Retina (tissue), 1 donor: ENCODE measurements at places on chromosomes 3 and 15.

- no peak for DNase-seq
Measured at GRCh38 chr15:69748576-69749185, 296.1 kb downstream of the RPLP1 start.

GRCh38 chr15:101526442-101526841 is 36.9 kb upstream of the PCSK6 start:
- no peak for DNase-seq

DNA sequence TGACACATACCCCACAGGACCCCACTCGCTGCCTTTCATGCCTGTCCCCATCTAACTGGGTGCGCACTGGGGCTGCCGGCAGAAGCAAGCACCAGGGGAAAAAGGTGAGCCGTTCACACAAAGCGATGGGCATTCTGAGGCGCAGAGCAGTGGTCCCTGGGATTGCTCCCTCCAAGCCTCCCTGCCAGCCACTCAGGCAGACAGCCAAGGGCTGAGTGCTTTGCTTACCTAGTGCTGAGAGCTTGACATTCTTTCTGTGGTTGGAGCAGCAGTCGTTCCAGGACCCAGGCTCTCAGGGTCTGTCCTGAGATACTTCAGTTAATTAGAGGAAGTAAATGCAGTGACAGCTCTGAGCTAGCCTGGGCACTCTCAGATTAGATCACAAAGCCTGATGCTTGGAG is 5.7 kb downstream of the ESYT3 start:
- no peak for DNase-seq

DNA sequence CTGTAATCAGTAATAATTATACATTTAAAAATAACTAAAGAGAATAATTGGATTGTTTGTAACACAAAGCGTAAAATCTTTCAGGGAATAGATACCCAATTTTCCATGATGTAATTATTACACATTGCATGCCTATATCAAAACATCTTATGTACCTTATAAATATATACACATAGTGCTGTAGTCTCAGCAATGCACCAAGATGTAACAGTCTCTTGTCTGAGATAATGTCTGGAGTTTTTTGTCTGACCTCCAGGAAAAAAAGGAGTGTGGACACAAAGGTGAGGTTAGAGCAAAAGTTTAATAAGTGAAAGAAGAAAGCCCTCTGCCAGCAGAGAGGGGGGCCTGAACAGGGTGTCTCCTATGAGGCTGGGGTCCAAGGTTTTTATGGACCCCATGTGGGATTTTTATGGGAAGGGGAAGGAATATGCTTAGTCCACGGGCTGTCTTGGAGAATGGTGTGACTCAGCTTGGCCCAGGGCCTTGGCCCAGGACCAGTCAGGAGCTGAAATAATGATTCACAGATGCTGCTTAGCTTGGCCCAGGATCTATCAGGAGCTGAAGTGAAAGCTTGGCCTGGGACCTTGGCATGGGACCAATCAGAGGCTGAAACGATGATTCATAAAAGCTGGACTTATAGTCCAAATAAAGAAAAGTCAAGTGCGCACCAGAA is 545.0 kb downstream of the ZPLD1 start:
- DNase-seq = no peak

DNA sequence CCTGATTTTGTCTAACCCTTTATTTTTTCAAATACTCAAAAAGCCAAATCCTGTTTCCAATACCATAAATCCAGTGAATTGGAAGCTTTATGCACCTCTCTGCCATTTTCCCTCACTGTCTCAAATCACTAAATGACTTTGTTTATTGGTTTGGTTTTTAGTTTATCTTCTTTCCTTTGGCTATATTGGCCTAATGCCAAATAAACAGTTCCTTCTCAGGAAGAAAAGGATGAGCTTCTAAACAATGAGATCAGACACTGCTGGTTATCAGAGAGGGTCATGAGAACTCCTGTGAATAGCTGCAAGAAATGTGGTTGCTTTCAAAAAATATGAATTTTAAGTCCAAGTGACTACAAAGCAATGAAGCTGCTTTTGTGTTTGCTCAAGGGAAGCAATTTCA is 359.9 kb downstream of the MECOM start:
- DNase-seq = no peak

DNA sequence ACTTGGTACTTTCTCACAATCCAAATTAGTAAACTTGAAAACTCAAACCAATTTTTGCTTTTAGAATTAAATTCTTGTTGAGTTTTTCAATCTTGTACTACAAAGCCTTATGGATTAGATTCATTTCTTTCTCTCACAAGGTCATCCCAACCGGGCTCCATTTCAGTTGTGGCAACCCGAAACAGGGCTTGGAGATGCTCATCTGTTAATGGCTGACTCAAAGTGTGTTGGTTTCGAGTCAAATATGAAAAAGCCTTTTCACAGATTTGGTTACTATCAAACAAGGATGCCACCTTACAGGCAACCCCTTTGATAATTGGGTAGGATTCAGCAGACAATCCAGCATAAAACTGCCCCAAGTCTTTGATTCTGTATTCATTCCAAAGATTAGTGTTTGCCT is 1.8 kb downstream of the EPM2AIP1 start:
- no peak for DNase-seq

DNA sequence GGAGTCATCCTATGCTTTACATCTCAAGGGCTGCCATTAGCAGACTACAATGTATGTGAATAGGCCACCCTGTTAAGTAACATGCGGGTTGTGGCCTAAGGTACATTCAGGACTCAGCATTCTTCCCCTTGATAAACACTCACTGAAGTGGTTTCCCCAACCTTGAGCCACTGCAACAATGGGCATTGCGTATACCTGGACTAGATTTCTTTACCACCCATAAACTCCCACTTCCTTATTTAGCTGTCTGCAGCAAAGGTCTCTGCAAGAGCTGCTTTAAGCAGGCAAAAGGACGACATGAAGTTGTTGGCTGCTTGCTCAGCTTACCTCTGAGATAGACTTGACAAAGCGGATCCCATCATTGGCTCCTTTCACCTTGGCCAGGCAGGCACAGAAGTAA is 16.2 kb downstream of the FYCO1 start:
- no peak for DNase-seq

- no peak for DNase-seq
Measured at GRCh38 chr3:58074997-58075396, 66.8 kb downstream of the FLNB start.

DNA sequence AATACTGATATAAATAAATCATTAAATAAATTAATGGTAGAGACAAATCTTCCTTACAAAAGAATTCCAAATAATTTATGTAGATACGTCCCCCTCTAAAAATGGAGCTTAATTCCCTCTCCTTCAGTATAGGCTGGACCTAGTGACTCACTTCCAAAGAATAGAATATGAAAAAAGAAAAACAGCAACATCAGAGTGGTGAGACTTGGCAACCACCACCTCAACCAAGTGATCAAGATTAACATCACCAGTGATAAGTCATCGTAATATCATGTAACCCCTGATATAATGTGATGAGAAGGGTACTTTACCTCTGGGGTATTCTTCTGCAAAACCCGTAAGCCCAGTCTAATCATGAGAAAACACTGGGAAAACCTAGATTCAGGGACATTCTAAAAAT is 13.4 kb downstream of the GOLGB1 start:
- DNase-seq = no peak
